ENCODE measurements at places on chromosomes 4 and X. TPM values are rescaled to one million over a fixed set of nuclear protein-coding genes. Genes with fewer than 3 reads are reported as not detected.

The TMPRSS11A gene
- not detected for total RNA-seq

The SLBP gene
- total RNA-seq = 30.7 TPM

The UGT2B11 gene
- total RNA-seq = not detected

GRCh38 chr4:72357908-72358307 is 211.1 kb downstream of the ADAMTS3 start:
- no peak overlapping the region for H3K27ac ChIP-seq
- DNase-seq = no peak
- no peaks in the 10 kb centered on the region for H3K36me3 ChIP-seq
- no peak overlapping the region for H3K4me3 ChIP-seq
- H3K27me3 ChIP-seq = no peaks in the 10 kb centered on the region

DNA sequence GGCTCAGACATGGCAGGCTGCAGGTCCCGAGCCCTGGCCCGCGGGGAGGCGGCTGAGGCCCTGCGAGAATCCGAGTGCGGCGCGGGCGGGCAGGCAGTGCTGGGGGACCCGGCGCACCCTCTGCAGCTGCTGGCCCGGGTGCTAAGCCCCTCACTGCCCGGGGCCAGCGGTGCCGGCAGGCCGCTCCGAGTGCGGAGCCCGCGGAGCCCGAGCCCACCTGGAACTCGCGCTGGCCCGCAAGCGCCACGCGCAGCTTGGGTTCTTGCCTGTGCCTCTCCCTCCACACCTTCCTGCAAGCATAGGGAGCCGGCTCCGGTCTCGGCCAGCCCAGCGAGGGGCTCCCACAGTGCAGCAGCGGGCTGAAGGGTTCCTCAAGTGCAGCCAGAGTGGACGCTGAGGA is 97.5 kb downstream of the QDPR start:
- H3K27me3 ChIP-seq = no peaks in the 10 kb centered on the region
- DNase-seq = no peak
- no peaks in the 10 kb centered on the region for H3K36me3 ChIP-seq
- no peaks in the 10 kb centered on the region for H3K4me1 ChIP-seq

The DCAF8L2 gene
- total RNA-seq = not detected

- DNase-seq = no peak
- no peak overlapping the region for H3K4me3 ChIP-seq
- H3K36me3 ChIP-seq = no peaks in the 10 kb centered on the region
- H3K27me3 ChIP-seq = no peaks in the 10 kb centered on the region
These were observed 46.3 kb upstream of the MAGEC3 start for GRCh38 chrX:141791856-141792255.

GRCh38 chr4:56222514-56222913 is 164.8 kb downstream of the AASDH start:
- H3K27ac ChIP-seq = no peak overlapping the region
- no peaks in the 10 kb centered on the region for H3K4me1 ChIP-seq
- H3K27me3 ChIP-seq = no peaks in the 10 kb centered on the region
- H3K36me3 ChIP-seq = no peaks in the 10 kb centered on the region
- DNase-seq = no peak
- H3K4me3 ChIP-seq = no peak overlapping the region

DNA sequence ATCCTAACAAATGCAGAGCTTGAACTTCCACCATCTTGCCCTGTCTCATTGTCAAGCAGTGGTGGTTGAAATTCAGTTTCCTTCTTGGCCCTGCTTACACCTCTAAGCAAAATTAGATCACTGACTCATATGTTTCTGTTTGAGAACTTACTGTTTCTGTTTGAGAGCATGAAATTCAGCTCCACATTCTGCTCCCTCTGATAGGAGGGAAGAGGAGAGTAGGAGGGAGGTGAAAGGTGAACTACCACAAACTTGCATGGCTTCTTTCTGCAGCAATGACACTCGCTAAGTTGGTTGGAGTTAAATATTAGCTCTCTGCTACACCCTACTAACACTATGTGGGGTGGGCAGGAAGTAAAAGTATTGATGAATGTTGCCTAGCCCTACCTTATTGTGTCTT is 117.8 kb upstream of the EDA2R start:
- DNase-seq = no peak
- H3K27ac ChIP-seq = no peak overlapping the region
- H3K4me1 ChIP-seq = no peaks in the 10 kb centered on the region
- H3K27me3 ChIP-seq = no peaks in the 10 kb centered on the region
- no peaks in the 10 kb centered on the region for H3K36me3 ChIP-seq

GRCh38 chrX:106170318-106170717 is 2.2 kb downstream of the PWWP3B start:
- no peak overlapping the region for H3K4me3 ChIP-seq
- H3K36me3 ChIP-seq = no peaks in the 10 kb centered on the region
- no peak overlapping the region for H3K27ac ChIP-seq
- no peak for DNase-seq
- peaks cover 4% of the 10 kb centered on the region for H3K27me3 ChIP-seq

DNA sequence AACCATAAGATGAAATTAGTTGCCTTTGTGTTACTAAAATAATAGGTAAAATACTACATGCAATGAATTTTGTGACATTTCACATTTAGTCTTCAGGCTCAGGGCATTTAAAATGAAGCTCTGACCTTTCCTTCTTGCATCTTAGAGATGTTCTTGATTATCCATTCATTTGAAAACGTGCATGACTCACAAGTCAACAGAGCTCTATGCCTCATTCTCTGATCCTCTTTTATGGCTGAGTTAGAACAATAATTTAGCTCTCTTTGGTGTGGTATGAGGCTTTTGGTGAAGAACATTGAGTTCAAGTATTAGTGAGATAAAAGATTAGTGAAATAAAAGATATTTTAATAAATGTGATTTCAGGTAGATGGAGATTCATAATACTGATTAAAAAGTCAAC is 66.5 kb downstream of the TIGD2 start:
- no peaks in the 10 kb centered on the region for H3K27me3 ChIP-seq
- no peaks in the 10 kb centered on the region for H3K4me1 ChIP-seq
- H3K27ac ChIP-seq = no peak overlapping the region
- no peaks in the 10 kb centered on the region for H3K36me3 ChIP-seq

DNA sequence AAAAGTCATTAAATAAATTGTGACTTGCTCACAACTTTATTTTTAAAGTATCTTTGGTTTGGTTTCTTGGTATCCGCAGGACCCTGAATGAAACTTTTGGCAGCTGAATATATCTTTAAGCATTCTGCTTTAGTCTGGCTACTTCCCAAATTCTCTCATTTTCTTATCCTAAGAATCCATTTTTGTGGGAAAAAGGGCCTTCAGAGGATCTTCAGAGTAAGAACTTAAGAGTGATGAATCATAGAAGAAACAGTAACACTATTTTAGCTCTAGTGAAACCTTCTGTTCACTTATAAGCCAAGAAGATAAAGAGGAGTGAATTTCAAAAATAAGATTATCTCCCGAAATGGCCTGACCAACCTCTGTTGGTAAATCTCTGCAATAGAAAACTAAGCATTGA is 540.6 kb upstream of the MAGEB18 start:
- H3K4me3 ChIP-seq = no peak overlapping the region
- no peak overlapping the region for H3K27ac ChIP-seq
- H3K4me1 ChIP-seq = no peaks in the 10 kb centered on the region
- DNase-seq = no peak

The TKTL1 gene
- total RNA-seq = 0.38 TPM

All from kidney (tissue), 22 donors.